PC-9 (cell line): ENCODE measurements at places on chromosomes 5 and 9.

DNA sequence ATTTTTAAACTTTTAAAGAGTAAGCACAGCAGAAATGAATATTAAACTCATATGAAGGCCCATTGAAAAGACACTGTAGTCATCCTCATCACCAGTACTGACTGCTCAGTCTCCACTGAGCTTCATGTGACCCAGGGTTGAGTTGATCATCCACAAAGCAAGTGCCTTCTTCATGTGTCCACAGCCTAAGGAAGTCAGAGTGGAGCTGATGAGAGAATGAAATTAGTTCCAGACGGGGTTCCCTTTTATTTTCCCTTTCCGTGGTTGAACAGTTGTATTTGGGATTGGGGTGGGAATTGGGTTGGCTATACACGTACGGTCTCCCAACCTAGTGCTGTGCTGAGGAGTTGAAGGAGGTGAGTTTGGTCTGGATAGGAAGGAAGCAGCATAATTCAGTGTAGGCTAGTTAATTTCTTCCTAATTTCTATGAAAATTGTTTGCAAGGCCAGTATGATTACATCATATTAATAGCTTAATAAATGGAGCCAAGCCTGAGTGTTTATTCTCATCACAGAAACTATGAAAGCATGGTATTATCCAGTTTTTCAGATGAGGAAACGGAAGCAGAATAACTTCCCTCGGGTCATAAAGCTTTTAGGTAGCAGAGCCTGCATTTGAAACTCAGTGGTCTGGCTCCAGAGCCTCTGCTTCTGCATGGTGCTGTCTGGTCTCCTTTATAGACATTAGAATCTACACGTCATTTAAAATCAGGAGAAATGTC, 103.9 kb upstream of the DMRT1 start:
- no peak for DNase-seq

DNA sequence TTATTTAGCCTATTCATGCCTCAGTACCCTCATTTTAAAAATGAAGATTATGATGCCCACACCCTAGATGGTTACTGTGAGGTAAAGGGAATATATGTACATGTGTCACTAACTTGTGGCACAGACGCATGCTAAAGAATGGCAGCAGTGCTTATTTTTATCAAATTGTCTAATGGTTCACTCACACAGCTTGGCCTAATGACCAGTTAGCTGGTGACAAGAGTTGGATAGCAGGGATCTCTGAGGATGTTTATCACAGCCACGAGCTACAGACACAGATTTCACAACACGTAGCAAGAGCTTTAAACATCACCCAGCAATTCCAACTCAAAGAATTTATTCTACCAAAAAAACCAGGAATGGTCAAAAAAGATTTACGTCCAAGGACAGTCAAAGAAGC, 7.2 kb downstream of the BAG1 start:
- DNase-seq: no peak

DNA sequence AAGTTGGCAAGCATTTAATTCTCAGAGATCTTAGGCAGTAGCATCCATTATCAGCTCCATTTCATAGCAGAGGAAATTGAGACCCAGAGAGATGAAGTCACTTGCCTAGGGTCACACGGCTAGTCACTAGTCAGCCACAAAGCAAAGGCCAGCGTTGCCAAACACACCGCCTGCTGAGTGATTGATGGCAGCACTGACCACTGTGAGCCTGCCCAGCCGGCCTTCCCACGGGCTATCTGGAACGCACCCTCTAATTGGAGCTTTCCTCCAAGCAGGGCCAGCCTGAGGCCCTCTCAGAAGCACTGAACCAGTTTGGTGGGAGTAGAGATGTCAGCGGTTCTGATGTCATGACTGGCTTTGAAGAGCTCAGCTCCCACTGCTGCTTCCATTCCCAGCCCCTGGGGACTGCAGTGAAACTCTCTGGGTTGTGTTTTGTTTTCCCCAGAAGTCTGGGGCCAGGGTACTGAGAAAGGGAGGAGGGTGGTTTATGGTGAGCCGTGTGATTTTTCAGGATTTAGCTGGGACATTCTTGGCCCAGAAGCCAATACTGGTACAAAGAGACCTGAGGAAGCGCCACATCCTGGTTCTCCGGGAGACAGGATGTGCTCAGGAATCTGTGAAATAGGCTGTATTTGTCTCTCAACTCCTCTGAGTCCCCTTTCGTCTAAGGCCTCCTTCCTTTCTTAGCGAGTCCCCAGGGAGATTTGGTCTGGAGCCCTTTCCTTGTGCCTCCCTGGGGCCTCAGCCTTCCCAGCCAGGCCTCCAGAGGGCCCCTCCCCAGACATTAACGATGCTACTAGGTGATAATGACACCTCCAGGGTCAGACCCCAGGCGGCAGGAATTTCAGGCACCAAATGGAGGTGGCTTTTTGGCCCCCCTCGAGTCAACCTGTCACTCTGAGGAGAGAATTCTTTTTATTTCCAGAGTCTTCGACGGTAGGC, 44.5 kb downstream of the SPRY4 start:
- DNase-seq: peak; percentile 34

DNA sequence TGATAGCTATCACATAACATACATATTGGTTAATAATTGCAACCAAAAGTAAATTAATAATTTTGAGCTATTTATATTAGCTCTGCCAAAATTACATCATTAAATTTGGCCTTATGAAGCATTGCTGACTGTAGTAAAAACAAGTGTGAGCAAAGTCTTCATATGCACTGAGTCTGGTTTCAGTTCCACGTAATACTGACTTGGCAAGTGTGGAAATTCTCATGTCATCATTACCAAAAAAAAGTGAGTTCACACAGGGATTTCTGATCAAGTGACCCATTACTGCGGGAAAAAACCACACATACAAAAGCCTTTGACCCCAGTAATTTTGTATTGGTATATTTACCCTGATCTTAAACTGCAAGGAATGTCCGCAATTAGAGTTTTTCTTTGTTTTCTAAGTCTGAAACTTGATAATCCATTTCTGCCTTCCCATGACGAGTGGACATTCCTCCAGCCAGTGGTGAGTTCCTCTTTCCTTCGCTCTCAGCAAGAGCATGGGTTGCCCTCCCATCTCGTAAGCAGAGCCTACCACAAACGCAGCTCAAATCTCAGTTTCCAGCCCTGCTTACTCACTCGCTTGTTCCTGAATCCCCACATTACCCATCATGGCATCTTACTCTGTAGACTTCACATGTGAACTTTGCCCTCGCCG, 220.2 kb upstream of the DMRT1 start:
- no peak for DNase-seq

GRCh38 chr5:125311743-125312142, 565.3 kb upstream of the ZNF608 start:
- no peak for DNase-seq

DNA sequence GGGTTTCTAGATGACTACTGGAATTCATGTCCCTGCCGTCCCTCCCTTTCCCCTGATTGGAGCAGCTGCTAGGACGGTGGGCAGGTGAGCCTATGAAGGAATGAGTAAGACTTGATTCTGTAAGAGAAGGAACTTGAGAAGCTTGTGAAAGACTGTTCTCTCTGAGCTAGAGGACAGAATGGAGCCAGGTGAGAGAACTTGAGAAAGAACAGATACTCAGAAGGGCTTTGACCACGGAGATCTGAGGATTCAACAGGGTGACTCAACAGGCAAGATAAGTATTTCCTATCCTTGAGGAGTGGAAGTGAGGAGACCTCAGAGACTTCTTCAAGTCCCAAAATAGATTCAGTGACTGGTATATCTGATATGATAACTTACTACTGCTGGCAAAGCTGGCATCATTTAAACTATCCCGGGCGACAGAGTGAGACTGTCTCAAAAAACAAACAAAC, 41.9 kb downstream of the HSDL2 start:
- DNase-seq: no peak

DNA sequence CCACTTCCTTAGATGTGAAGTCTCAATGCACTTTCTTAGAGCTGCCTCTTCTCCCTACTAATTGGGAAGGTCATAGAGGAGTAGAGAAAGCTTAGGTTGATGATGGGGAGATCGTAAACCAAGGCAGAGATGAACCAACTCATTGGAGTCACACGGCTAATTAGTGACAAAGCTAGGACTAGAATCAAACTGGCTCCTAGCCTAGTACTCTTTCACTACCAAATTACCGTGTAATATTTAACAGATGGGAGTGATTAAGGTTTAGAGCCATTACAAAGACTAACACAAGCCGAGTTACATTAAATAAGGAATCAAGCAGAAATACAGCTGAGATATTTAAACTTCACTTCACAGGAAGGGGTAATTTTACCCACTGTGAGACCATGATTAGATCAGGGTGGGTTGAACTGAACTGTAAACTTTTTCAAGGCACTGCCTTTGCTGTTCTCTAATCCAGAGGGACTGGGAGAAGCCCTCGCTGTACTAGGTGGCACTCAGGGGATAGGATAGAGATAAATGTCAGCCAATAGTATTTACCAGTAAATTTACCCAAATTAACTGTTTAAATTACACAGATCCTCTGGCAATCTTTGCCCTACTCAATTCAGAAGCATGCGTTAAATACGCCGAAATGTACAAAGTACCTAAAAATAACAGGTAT, 166.4 kb upstream of the PIK3R1 start:
- no peak for DNase-seq

DNA sequence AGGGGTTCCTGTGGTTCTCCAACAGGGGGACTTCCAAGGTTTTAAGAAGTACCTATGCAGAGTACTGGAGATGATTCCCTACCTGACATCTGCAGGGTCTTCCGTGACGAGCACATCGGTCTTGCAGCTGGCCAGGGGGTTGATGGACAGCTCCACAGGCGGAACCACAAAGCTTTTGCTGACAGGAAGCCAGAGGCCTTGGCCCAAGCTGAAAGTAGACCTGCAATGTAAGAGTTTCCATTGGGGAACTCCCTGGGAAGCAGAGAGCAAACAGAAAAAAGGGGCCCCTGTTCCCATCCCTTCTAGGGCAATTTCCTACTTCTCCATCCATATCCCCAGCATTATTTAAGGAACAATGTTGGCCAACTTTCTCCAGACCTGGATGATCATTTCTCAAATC, 288.0 kb downstream of the TRIM32 start:
- no peak for DNase-seq

DNA sequence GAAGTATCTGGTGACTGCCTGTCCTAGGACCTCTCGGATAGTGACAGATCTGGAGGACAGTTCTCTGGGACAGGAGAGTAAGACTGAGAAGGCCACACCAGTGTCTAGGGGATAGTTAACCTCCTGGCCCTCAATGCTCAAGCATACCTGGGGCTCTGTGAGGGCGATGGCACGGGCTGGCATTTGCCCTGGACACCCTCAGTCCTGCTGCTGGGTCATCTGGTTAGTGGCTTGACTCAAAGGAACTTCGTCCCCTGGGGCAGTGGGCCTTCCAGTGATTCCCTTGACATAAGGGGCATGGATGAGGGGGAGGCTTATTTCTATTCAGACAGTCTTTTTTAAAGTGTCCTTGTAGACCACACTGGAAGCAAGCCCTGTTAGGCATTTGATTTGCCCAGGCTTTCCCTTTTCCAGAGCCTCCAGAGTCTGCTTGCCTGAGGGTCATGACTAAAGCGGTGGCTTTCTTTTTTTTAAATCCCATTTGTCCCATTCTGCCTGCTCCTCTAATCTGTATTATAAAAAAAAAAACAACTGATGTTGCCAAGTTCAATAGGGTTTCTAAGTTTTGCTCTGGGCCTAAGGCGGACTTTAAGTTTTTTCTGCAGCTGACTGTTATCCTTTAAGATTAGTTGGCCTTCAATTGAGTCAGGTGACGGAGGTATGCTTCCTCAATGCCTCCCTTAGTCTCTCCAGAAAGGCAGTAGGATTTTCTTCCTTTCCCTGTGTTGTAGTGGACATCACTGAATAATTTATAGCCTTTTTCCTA, 2083.5 kb upstream of the C9orf72 start:
- no peak for DNase-seq

- DNase-seq: no peak
These were observed 28.6 kb upstream of the SELENOP start for GRCh38 chr5:42840269-42840668.

DNA sequence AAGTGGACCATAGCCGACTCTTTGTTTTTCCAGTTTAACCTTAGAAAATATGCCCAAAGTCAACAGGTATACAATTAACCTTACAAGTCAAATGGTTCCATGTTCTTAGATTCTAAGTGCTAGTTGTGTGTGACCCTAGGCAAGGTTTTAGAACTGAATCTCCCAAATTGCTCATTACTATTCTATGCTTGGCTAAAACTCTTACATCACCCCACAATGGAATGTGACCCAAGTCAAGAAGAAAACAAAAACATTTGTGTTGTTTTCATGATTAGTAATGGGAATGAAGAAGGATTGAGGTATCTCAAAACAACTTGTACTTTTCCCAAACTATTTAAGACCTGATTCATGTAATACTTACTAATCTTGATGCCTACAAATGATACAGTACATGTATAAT, 159.2 kb downstream of the ARRDC3 start:
- DNase-seq: no peak

DNA sequence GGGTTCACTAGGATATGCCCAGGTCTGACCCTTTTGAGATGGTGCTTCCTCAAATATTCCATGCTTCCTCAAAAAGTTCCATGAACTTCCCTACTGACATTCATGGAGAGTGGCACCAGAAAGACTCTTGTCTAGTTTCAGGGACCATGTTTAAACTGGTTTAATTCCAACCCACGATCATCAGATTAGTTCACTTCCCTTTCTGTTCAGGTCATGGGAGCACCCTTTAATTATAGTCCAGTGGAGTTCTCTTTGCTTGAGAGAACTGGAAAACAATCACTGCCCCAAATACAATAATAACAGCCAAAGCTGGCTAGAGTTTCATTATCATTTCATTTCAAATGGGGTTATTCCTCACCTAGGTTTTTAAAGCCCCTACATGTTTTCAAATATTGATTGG, 9.7 kb upstream of the ERBIN start:
- DNase-seq: no peak

DNA sequence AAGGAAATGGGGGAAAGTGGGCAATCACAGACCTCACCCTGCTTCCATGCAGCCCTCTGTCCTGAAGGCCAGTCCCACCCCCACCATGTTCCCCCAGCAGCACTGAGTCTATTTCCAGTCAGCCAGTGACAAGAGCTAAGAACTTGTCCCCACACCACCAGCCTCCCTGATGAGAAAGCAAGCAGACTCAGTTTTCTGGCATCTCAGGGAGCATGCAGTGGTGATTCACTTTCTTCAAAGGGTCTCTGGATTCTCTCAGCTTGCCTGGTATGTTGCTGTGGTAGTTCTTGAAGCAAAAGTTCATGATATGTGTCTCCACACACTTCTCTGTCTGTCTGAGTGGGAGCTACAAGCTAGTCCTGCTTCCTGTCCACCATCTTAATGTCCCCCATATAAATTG, 799.9 kb upstream of the TYRP1 start:
- DNase-seq: no peak

GRCh38 chr9:21608200-21608599, 126.1 kb upstream of the IFNE start:
- DNase-seq: no peak

DNA sequence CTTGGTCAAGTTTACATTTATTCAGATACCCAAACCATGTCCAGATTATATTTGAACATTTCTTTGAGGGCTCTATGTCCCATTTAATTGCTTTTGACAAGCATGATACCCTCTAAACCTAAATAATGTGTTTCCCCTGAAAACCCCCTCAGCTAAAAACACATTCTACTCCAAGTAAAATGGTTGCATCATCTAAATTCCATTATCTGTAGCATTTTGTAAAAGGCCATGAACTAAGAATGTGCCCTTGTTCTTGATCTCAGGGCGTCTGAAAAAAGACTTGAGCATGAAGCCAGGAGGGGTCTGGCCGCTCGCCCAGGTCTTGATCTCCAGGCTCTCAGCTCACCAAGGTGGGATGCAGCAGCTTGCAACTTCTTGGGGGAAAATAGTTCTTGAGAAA, 53.5 kb upstream of the ERCC6L2 start:
- DNase-seq: no peak

GRCh38 chr9:134891713-134892112, 11.1 kb downstream of the FCN2 start:
- no peak for DNase-seq

GRCh38 chr9:126842220-126842842, 18.1 kb upstream of the ZBTB34 start:
- DNase-seq: no peak
